ENCODE measurements at places on chromosomes 3 and 15.
A peak's percentile ranks its signal among the peaks of the same experiment; 100 is the strongest.

- DNase-seq, result no peak
Observed at GRCh38 chr3:12983319-12983718, 89.9 kb downstream of the IQSEC1 start.

GRCh38 chr15:48285329-48286214, 45.7 kb upstream of the DUT start:
- peak; percentile 11 for DNase-seq

DNA sequence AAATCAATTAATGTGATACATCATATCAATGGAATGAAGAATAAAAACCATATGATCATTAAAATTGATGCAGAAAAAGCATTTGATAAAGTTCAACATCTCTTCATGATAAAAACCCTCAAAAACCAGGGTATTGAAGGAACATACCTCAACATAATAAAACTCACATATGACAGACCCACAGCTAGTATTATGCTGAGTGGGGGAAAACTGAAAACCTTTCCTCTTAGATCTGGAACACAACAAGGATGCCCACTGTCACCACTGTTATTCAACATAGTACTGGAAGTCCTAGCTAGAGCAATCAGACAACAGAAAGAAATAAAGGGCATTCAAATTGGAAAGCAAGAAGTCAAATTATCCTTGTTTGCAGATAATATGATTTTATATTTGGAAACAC, 30.5 kb downstream of the CCK start:
- DNase-seq, result no peak

GRCh38 chr3:188092648-188093047, 61.3 kb upstream of the LPP start:
- peak; percentile 48 for DNase-seq

DNA sequence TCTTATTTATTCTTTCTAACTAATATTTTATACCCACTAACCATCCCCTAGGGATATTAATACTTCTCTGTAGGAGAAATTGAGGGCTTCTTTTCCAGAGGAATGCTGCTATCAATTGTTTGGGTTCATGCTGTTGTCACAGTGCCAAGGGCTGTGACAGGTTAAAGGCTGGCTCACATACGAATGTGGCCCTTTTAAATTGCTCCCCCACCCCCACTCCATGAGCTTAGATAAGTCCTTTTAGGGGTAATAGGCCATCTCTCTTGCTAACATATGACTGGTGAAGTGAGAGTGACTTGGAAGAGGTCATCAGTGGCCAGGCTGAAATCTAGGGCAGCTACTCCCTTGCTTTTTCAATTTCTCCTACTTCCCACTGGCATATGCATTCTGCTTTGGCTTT, 121.9 kb upstream of the DPH6 start:
- no peak for DNase-seq

DNA sequence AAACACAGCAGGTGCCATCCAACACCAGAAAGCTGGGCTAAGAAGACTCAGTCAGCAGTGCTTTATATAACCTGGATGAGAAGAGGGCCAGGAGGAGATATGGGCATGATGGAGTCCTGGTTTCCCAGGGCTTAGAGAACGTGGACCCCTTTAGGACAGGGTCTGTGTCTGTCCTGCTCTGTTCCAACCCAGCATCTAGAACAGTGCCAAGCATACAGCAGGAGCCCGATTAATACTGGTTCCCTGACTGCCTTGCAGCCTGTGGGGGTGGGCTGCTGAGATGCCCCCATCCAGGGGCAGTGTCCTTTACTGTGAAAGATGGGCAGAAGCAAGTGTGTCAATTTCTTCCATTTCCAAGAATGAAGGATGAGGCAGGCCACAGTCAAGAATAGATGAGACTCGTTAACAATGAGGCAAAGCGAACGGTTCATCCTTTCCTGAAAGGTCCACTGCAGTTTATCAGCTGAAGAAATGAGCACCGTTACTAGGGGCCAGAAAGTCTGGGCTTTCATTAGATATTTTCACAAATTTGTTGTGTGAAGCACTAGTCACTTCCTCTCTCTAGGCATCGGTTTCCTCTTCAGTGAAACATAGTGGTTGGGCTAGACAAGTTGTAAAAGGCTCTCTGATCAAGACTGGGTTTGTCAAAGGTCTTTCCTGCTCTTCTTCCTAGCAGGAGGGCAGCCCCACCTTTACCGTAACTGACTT, 72.0 kb upstream of the HERC1 start:
- no peak for DNase-seq

- DNase-seq, result no peak
Observed at GRCh38 chr15:38455092-38455491, 1.2 kb downstream of the FAM98B start.

DNA sequence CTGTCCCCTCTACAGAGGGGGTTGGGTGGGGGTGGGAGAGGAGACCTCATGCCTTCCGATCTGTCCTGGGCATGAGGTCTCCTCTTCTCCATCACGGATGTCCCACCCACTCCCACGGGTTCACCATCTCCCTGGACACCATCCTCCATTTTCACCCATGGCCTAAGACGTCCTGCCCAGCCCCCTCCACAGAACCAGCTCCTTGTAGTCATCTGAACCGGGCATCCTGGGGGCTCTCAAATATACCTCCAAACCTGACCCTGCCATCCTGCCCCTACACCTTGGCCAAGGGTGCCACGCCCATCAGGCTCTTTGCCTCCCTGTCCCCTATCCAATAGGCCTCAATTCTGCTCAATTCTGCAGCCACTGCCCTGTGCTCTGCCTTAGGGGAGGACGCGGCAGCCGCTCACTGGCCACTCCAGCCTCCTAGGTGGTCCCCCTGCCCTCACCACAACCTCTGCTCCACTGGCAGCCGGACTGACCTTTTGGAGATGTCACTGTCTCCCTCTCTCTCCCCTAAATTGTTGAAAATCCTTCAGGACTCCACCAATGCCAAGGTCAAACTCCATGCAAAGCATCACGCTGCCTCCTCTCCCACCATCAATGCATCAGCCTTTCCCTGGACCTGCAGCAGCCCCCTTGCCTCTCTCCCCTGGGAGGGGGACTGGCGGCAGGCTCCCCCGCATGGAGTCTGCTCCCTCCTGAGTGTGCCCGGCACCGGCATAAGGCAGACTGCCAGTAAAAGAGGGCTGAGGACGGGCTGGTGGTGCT, 9.4 kb upstream of the ANPEP start:
- DNase-seq, result no peak

DNA sequence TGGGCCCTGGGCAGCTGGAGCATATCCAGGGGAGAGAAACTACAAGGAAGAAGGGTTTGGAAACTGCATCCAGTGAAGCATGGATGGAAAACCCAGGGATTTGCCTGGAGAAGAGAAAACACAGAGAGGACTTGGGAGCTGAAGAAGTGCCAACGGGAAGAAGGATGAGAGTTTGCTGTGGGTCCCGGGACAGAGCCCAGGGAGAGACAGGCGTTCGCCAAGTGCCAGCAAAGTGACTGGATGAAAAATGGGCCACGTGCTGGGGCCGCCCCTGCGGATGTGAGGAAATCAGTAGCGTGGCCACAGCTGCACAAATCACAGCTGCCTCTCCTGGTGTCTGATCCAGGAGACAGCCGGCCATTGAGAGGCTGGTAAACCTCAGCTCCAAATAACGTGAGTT, 70.4 kb downstream of the HES1 start:
- DNase-seq, result no peak

DNA sequence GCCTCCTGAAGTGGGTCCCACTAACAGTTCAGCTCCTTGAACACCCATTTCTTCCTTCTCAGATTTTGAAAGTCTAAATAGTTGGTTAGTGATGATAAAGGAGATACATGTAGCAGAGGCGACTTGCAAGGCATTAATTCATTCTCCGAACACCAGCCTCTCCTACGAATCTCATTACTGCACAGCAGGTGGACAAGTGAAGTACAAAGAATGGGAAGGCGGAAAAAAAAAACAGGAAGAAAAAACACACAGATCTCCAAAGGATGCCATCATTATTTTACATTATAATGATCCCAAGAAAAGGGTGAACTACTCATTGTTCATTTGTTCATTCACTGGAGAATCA, 276.5 kb downstream of the MAGI1 start:
- no peak for DNase-seq

DNA sequence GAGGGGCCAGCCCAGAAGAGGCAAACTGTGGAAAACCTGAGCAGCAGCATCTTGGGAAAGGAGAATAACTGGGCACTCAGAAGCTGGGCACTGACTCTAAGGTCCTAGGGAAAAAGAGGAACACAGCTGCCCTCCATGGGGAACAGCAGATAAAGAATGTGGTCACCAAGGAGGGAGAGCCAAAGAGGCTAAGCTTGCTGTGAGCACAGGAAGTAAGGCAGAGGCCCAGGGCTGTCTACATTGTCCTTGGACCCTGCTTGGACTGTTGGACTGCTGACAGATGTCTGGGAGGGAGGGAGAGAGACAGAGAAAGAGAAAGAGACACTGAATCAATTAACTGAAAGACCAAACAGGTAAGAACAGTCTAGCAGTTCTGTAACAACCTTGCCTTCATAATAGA, 4.5 kb upstream of the MNS1 start:
- DNase-seq, result no peak

DNA sequence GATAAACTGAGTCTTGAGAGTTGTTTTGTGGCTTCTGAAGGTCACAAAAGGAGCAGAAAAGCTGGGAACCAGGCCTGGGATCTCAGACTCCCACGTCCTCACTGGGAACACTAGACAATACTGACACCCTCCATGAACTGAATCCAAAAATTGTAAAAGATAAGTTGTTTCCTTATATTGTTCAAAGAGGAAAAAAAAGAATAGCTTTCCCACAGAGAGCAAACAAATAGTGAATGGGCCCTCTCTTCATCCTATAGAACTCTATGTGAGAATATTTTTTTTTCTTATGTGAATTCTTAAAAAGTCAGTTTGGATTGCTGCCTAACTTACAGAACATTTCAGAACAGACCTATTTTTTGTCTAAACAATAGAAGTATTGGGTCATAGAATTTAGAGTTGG, 203.5 kb downstream of the MECOM start:
- no peak for DNase-seq

- no peak for DNase-seq
Observed at GRCh38 chr3:148178503-148178902, 519.2 kb upstream of the AGTR1 start.

- peak; percentile 5 for DNase-seq
Observed at GRCh38 chr3:52005571-52005986, 9.9 kb upstream of the RPL29 start.

DNA sequence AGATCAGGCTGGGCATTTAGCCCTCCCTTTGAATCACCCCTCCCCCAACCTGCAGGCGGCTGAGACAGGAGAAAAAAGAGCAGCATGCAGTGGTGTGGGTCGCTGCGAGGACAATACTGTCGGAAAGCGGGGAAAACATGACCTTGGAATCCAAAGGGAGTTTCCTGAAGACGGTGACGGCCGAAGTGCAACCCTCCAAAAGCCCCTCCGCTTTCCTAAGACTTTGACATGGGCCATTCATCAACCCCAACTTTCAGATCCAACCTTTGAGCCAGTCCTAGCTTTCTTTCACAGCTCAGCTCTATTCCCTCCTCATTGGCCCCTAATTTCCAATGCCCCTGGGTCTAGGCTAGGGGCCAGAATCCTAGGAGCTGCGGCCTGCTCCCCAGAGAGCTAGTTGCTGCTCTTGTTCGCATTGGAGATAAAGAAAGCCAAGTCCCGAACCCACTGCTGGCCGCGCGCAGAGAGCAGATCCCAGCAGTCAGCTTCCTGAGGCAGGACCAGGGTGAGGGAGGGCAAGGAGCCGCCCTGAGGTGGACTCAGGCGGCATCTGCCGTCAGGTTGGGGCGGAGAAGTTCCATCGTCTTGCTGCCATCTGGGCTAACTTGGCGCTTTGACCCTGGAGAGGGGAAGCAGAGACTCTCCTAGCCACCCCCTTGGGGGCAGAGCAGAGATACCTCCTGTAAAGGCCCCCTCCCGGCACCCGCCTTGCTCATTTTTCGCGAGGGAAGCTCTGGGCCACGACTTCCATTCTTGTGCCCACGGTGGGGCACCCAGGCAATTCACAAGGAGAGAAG, 914 bp downstream of the ZIC4 start:
- no peak for DNase-seq

DNA sequence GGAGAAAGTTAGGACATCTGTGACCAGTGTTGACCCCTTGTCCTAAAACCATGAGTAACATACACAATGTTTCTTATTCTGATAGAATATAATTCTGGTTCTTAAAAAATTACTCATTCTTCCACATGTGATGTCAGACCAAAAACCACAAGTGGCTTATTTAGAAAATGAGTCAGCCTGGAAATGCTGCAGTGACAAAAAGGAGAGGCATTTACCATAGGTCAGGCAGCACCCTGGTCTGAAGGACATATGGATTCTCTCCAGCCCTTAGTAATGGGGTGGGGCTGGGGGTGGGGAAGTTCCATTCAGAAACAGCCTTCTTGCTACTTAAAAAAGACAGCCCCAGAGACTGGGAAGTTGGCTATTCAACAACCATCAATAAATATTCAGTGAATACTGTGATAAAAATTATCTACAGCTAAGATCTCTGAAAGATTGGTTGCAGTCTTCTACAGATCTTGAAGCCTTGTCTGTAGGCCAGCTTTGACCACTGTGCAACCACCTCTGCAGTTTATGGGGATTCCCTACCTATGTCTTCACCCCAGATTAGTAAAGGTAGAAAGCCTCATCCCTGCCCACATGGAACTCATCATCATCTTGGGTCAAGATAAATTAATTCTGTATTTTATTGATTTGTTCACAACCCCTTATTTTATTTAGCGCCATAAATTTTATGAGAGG, 34.9 kb upstream of the TIMP4 start:
- DNase-seq, result no peak

GRCh38 chr3:143040261-143040879, 39.0 kb downstream of the U2SURP start:
- DNase-seq, result no peak

DNA sequence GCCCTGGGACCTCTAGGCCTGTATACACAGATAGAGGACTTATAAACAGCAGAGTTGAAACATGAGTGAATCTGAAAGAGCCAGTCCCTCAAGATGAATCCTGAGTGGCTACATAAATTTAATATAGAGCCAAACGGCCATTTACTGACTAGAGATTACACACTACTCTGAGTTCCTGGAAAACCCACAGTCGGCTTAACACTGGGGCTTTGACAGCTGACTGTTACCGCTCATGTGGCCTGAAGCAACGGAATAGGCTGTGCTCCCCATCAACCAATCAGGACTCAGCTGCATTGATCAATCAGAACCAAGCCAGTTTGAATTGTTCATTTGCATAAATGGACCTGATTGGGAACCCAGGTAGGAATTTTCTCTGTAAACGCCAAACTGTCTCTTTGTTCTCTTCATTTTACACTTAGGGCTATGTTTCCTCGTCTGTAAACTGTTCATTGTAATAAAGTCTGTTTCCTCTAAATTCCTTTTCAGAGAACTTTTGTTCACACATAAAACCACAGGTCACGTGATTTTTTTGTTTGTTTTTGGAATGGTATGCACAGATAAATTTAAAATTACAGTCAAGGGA, 40.5 kb downstream of the CCNL1 start:
- DNase-seq, result no peak

GRCh38 chr3:123046262-123047061, 18.9 kb upstream of the SEMA5B start:
- DNase-seq, result no peak

GRCh38 chr15:85006655-85007054, 25.0 kb downstream of the PDE8A start:
- no peak for DNase-seq

GRCh38 chr3:45974686-45975085, 20.9 kb downstream of the FYCO1 start:
- no peak for DNase-seq

GRCh38 chr15:62063825-62064635, 2.7 kb upstream of the C2CD4A start:
- no peak for DNase-seq

- no peak for DNase-seq
Observed at GRCh38 chr15:75368689-75369239, 357 bp upstream of the MAN2C1 start.

Measured in stimulated activated CD4-positive, alpha-beta T cell treated with anti-CD3 and anti-CD28 coated beads, Interleukin-2, amount 100 ng/mL, for 24 hours (primary cell).